SK-N-SH (cell line): ENCODE measurements at places on chromosomes 5 and 9. TPM values are rescaled to one million over a fixed set of nuclear protein-coding genes. Genes with fewer than 3 reads are reported as not detected.

- DNase-seq = no peak
- no peaks in the 10 kb centered on the region for H3K27me3 ChIP-seq
- H3K36me3 ChIP-seq = peaks cover 8% of the 10 kb centered on the region; the same call in 1 of the 2 replicates
These were observed 72.6 kb downstream of the OXCT1 start for GRCh38 chr5:41797662-41798061.

MEGF9 gene
- 1.8 and 2.2 TPM in 2 replicates for polyA plus RNA-seq

DNA sequence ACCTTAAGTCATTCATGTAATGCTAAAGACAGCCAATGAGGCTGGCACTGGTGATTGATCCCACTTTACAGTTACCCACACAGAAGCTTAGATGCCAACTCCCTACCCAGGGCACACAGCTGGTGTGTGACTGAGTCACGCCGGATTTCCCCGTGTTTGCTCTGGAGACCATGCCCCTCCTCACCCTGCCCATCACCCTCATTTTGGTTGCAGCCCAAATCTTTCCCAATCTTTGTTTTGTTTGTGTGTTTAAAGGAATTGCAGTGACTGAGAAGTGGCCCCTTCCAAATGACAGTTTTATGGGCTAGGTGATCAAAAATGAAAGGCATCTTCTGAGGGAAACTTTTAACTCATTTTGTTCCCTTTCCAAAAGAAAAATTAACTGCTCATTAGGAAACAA lies 10.9 kb downstream of the FBXL7 start:
- peaks cover 12% of the 10 kb centered on the region for H3K4me1 ChIP-seq
- no peak overlapping the region for H3K27ac ChIP-seq
- no peaks in the 10 kb centered on the region for H3K27me3 ChIP-seq
- DNase-seq = no peak
- no peaks in the 10 kb centered on the region for H3K36me3 ChIP-seq

PCDHGC5 gene
- polyA plus RNA-seq = 1.9 and 2.0 TPM in 2 replicates

ZNF883 gene
- 2.0 and 2.3 TPM in 2 replicates for polyA plus RNA-seq

DNA sequence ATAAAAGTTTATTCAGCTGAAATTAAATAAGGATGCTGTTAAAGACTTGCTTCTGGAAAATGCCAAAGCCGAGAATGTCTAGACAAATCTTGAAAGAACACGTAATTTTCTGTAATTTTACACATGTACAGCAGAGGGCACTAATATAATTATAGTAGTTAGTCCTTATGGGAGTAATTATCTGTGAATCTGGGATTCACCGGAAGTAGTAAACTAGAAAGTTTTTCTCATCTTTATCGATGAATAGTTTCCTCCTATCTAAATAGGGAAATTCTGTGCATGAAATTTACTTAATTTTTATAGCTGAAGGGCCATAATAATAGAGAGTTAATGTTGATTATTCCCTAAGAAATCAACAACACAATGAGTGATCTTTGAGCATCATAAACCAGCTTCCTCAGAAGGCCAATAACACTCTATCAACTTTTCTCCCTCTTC lies 18.4 kb upstream of the CNTLN start:
- no peaks in the 10 kb centered on the region for H3K4me1 ChIP-seq
- H3K4me3 ChIP-seq = no peak overlapping the region; the same call in 1 of the 2 replicates
- no peak overlapping the region for H3K27ac ChIP-seq
